ENCODE measurements at places on chromosomes 6 and 20. TPM values are rescaled to one million over a fixed set of nuclear protein-coding genes. Genes with fewer than 3 reads are reported as not detected.

Gene TP53TG5
- not detected for total RNA-seq

Gene MACROD2
- not detected for total RNA-seq

Gene OPN5
- not detected for total RNA-seq

Gene C2
- total RNA-seq, result 0.30 TPM

Gene VEGFA
- 53.8 TPM for total RNA-seq

Gene CRIP3
- not detected for total RNA-seq

Gene TXNDC5
- total RNA-seq, result 314 TPM

Gene AKAP7
- 5.8 TPM for total RNA-seq

Gene ANGPT4
- under 0.01 TPM for total RNA-seq

Gene OR12D1
- not detected for total RNA-seq

Gene USP49
- total RNA-seq, result 0.84 TPM

Gene TUBB2A
- total RNA-seq, result 228 TPM

Gene TPX2
- 122 TPM for total RNA-seq

Gene TPD52L1
- 4.3 TPM for total RNA-seq

Gene FAM110A
- 9.8 TPM for total RNA-seq

Gene SF3B5
- 322 TPM for total RNA-seq

Gene TRAM2
- 84.1 TPM for total RNA-seq

Gene SDHAF4
- 13.1 TPM for total RNA-seq

Gene FAM209B
- not detected for total RNA-seq

Gene TRIM40
- not detected for total RNA-seq

Gene RAET1G
- total RNA-seq, result 1.8 TPM

Gene SPDEF
- not detected for total RNA-seq

Gene PPP1R14C
- not detected for total RNA-seq

Gene DSP
- 0.17 TPM for total RNA-seq

Gene HEY2
- total RNA-seq, result not detected

Gene SNX14
- total RNA-seq, result 43.4 TPM

Gene TMEM217
- not detected for total RNA-seq

Gene GRM1
- total RNA-seq, result not detected

Gene TNF
- not detected for total RNA-seq

Gene SLC35D3
- not detected for total RNA-seq

Gene RUNX2
- total RNA-seq, result 9.2 TPM

Gene MAP7
- 0.34 TPM for total RNA-seq

Gene FAM83C
- not detected for total RNA-seq

Gene MYLK2
- total RNA-seq, result 0.30 TPM

Gene RRAGD
- under 0.01 TPM for total RNA-seq

Gene CCR6
- total RNA-seq, result not detected

Gene GJA10
- total RNA-seq, result not detected

Gene GPR6
- total RNA-seq, result not detected

Gene PTCHD4
- total RNA-seq, result 0.34 TPM

Gene INSM1
- not detected for total RNA-seq

Gene PARD6B
- total RNA-seq, result 0.15 TPM

Gene DOK5
- 9.8 TPM for total RNA-seq

Gene SNAP91
- total RNA-seq, result 0.15 TPM

Gene MCHR2
- total RNA-seq, result not detected

Gene SLCO4A1
- 0.74 TPM for total RNA-seq

Gene PPP1R16B
- total RNA-seq, result not detected

Gene GMPR
- total RNA-seq, result 1.7 TPM

Gene NKX2-2
- total RNA-seq, result not detected

Gene SMOC2
- total RNA-seq, result not detected

Gene SYCP2L
- 0.30 TPM for total RNA-seq

Gene BMP2
- 2.2 TPM for total RNA-seq

Gene HMGCLL1
- total RNA-seq, result 0.34 TPM

Measured in bronchus fibroblast of lung (primary cell).